Sciatic nerve (tissue), 2 donors: ENCODE measurements at places on chromosomes 2 and 18.

GRCh38 chr2:200077210-200077650 lies 121.8 kb downstream of the MAIP1 start:
- DNase-seq, result no peak

GRCh38 chr2:7825591-7826312 lies 856.1 kb upstream of the ID2 start:
- no peak for DNase-seq

- DNase-seq, result no peak
Observed at GRCh38 chr18:21257386-21257785, 15.4 kb downstream of the GREB1L start.

DNA sequence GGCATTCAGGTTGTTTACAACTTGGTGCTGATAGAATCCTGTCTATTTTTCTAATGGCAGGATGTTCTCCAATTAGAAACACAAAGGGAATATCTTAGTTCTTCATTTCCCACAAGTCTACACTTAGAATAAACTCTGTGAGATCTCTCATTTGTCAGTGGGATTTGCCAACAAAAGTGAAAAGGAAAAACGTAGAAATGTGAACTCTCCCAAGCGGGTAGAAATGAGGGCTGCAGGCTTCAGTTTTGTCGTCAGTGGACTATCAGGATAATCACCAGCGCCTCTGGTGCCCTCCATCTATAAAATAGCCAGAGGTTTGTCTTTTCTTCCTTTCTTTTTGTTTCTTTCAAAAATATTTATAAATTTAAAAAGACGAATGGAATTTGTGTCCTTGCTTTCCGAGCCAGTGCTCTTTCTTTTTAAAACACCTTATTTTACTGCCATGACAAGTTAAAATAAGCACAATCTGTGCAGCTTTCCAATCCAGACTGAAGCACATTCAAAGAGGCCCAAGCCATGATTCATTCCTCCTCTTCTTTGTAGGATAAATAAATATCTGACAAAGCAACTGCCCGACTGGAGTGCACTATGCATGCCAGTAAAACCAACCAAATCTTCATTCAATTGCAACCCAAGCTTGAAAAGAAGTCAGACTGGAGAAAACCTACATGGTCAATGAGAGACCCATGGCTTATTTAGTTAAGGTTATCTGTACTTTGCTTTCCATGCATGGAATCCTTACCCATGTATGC lies 185.8 kb downstream of the ANKRD44 start:
- DNase-seq, result no peak

DNA sequence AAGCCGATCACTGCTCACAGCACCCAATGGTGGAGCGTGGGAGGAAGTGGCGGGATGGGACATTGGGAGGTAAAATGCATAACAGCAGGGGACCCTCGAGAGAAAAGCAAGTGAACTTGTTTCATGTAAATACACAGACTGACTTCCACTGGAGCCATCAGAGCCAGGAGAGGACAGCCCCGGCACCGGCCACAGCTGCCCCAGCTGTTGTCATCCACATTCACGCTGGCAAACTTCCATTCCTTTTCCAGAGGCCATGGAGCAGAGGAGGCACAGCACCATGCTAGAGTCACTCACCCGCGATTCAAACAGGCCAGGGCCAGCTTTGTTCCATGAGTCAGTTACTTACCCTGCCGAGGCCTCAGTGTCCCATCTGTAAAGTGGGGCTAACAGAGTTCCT lies 610.9 kb upstream of the SALL3 start:
- no peak for DNase-seq

DNA sequence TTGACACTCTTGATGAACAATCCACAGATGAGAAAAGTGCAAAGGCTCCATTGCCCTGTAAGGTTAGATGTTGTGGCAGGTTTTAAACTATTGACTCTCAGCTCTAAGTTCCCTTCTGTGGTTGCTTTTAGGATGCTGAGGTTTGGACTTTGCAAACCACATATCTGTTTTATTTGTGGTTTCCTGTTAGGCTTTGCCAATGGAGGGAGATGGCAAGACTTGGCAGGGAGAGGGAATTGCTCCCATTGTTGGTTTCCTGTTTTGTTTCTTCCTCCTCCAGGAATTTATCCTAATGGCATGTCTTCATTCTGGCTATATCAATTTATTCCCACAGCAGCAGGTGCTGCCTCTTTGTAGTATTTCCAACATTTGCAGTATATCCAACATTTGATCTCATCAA lies 772.3 kb downstream of the LRRTM4 start:
- no peak for DNase-seq

DNA sequence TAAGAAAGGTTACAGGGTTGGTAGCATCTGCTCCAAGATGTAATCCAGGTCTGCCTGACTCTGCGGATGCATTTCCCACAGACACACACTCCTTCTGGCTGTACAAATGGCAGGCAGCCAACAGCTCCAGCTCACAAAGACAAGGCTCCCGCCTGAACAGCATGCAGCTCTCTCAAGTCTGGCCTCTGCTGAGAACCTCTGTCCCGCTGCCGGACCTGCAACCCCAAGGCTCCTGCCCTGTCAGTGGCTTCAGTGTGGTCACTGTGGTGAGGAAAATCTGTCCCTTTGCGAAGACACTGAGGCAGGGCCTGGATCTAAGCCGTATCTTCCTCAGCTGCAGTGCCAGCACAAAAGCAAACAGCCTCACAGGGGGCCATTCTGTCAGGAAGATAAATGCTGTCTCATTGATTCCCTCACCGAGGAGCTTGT lies 469.3 kb upstream of the MEX3C start:
- DNase-seq, result peak; percentile 64

- no peak for DNase-seq
Observed at GRCh38 chr2:62577994-62578781, 72.2 kb upstream of the TMEM17 start.

DNA sequence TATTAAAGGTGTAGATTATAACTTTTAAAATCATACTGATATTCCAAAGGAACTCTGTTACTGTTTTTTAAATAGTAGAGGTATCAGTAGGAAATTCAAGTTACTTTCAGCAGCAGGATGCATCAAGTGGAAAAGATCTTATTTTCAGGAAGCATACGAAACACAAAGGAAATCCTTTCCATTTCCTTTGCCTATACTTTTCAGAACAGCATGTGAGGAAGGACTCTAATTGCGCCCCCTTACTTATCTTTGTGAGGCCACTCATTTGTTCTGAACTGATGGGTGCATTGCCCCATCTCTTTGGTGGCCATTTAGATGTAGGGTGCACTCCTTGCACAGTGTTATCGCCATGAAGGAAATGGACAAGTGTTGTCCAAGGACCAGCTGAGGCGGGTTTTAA lies 145.3 kb downstream of the BABAM2 start:
- DNase-seq, result no peak

DNA sequence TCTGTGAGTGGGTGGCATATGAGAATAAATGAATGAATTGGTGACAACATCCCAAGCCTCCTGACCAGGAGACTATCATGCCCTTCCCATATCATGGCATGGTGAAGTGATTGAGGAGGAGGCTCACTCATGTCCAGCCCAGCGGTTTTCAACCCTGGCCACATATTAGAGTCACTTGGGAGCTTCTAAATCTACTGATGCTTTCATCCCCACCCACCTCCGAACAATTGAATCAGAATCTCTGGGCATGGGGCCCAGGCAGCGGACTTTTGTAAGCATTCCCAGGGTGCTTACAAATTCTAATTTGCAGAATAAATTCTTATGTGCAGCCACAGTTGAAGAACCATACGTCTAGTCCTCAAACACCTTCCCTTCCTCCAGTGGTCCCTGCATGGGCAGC lies 81.7 kb upstream of the SEC11C start:
- DNase-seq, result no peak

- peak; percentile 49 for DNase-seq
Observed at GRCh38 chr2:238872628-238873380, 24.9 kb downstream of the TWIST2 start.

DNA sequence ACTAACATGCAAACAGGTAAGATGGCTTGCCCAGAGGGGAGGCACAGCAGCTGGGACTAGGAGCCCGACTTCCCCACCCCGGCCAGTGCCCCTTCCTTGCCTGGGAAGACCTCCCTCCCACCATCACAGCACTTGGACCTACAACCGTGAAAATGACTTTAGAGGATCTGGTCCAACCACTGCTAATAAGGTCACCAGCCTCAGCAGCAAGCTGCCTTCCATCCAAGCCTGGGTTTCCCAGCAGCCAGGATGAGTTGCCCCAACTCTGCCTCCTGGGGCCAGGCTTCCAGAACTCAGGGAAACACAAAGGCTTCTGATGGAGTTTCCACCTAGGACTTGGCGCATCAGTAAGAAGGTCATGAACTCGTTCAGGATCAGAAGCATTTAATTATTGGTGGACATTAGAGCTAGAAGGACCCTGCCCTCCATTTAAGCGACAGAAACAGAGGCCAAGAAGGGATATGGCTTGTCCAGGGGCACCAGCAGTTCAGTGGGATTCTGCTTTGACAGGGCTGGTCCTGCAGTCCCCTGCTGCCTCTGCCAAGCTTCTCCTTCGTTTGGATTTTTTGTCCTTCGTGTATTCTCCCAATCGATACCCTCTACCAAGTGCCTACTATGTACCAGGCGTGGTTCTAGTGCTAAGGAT lies 403.0 kb upstream of the ID2 start:
- no peak for DNase-seq

DNA sequence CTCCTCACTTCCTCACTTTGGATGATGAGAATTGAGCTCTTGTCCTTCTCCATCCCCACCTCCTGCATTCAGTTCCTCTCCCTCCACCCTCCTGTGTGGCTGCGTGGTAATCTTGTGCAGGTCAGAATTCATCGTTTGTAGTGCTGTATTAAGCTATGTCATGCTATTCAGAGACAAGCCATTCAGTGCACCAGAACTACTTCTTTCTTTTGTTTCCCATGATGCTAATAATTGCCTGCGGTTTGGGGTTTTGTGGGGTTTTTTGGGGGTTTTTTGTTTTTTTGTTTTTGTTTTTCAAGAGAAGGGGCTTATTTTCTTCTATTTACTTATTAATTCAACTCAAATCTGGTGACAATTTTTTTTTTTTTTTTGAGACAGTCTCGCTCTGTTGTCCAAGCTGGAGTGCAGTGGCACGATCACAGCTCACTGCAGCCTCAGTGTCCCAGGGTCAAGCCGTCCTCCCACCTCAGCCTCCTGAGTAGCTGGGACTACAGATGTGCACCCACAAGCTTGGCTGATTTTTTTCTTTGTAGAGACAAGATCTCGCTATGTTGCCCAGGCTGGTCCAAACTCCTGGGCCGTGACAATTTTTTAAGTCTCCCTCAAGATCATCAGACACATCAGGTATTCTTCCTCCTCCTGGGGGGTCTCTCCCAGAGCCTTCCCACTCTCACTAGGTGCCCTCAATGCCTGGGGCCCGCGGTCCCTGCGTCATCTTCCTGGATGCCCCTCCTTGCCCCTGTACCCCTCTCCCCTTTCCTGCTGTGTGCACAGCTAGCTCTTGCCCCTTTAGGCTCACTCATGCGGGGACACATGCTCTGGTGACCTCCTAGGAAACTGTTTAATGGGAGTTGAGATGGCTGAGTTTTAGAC lies 37.8 kb downstream of the MAL start:
- no peak for DNase-seq

DNA sequence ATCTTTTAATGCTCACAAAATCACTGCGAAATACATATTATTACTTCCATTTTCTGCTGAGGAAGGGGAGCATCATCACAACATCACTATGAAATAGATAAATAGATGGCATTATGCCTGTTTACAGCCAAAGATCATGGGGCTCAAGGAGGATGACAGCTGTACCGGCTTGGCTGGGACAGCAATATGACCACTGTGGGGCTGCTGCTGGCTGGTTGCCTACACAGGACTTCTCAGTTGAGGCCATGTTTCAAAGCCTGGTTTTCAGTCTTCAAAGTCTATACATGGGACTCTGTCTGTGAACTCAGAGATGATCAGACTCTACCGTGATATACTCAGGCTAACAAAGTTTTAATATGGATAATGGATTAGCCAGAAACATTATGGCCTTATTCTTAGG lies 58.7 kb downstream of the SPATS2L start:
- no peak for DNase-seq

- no peak for DNase-seq
Observed at GRCh38 chr18:23684515-23685197, 4.6 kb upstream of the LAMA3 start.

DNA sequence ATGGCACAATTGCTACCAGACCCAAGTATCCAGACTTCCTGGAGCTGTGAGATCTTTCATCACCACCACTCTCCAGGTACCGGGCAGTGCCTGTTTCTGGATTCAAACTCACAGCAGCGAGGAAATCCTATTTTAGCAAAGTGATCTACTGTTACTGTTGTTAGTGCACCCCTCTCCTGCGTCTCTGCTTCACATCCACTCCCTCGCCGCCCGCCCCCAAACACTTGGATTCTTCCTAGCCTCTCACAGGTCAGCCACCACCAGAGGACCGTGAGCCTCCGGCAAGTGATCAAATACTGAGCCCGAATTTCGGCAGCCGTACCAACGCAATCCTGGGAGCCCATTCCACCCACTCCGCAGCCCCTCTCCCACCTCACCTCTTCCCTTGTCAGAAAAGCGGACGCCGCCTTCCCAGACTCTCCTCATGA lies 519 bp downstream of the METTL4 start:
- DNase-seq, result peak; percentile 82

DNA sequence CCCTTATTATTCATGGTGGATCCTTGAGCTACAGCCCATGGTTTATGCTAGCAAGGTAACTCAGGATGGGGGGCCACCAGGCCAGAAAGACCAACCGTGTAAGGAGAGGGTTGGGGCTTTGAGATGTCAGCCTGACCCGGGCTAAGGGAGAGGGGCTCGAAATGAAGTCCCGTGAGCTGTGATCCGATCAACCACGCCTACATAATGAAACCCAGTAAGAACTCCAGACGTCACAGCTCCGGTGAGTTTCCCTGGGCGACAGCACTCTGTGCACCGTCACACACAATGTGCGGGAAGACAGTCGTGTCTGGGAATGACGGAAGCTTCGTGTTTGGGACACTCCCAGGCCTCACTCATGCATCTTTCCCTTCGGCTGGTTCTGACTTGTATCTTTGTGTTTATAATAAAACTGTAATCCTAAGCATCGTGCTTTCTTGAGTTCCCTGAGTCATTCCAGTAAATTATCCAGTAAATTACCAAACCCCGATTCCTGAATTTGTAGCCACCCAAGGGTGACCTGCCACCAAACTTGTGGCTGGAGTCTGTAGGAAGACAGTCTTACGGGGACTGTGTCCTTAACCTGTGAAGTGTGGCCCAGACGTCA lies 44.2 kb downstream of the CYP27C1 start:
- DNase-seq, result peak; percentile 63

DNA sequence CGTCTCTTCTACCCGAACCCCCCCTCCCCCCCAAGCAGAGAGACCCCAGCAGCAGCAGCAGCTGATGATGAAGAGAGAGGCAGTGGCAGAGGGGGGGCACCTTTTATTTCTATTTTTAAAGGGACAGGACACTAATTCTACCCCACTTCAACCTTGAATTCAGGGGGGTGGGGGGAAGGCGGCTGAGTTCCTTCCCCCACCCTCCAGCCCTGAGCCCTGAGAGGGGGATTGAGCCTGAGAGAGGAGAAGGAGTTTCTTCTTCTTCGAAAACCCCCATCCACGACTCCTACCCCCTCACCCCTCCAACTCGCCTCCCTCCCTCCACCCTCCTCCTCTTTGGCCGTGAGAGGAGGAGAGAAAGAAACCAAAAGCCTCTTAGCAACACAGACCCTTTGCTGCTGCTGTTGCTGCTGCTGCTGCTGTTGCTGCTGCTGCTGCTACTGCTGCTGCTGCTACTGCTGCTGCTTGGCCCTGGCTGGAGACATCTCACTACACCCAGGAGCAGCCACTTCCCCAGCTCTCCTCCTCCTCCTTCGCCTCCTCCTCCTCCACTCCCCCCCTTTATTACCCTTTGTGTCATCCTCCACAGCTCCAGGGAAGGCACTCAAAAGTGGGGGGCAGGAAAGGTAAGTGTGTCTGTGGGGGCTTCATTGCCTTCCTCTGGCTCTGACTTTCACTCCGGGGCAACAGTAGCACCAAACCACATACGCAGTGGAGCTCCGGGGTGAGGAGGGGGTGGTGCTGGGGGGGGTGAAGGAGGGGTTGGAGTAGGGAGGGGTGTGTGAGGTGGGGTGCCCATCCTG lies at the start of gene MBD5:
Gene MBD5 (plus strand): TSS at position 33 of the 803 bp plus-strand sequence.
- DNase-seq, result peak; percentile 63
